NCI-H146 (cell line): ENCODE measurements at places on chromosomes 16 and 17.

- DNase-seq = no peak
Measured at GRCh38 chr16:16149710-16150116, 73.6 kb downstream of the ABCC6 start.

GRCh38 chr16:10037751-10038150 is 144.5 kb downstream of the GRIN2A start:
- DNase-seq = no peak

DNA sequence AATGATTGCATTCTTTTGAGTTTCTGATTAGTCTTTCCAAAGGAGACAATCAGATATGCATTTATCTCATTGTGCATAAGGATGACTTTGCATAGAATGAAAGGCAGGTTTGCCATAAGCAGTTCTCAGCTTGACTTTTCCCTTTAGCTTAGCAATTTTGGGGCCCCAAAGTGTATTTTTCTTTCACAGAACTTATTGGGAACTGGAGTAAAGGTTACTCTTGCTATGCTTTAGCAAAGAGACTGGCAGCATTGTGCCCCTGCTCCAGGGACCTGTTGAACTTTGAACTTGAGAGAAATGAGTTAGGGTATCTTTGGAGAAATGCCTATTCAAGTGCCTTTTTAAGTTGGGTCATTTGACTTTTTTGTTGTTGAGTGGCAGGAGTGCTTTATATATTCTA is 17.0 kb downstream of the TAT start:
- DNase-seq = no peak

DNA sequence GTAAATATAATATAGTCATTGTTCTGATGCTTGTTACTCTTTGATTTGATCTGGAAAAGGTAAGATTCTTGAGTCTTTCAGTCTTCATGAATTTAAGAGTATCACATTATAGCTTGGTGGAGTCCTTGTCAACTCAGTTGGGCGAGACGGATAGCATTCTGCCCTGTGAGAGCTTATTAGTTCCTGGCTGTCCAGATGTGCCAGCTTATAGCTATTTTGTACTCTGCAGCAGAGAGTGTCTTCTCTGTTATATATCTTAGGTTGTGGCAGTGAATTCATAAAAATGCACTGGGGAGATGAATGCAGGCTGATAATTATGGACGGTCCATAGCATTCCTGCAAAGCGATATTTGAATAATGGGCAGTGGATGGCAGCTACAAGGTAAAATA is 51.0 kb upstream of the CRISPLD2 start:
- no peak for DNase-seq

- no peak for DNase-seq
Measured at GRCh38 chr17:32558997-32559650, 72.3 kb downstream of the CDK5R1 start.

DNA sequence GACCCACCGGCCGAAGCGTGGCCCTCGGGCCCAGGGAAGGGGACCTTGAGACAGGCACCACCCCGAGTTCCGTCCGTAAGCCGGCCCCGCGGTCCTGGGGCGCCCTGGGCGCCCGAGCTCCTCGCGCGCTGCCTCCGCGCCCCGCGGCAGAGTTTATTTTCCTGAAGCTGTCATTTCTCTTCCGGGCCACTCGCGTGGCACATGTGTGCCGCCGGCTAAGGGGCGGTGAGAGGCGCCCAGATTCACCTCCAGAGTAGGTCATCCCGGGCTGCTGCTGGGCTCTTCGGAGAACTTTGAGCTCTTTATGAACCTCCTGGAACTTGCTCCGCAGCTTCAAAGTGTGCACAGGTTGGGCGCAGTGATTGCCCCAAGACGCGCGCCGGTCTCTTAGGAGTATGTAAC is 489 bp downstream of the ZC3H18 start:
- DNase-seq = no peak

DNA sequence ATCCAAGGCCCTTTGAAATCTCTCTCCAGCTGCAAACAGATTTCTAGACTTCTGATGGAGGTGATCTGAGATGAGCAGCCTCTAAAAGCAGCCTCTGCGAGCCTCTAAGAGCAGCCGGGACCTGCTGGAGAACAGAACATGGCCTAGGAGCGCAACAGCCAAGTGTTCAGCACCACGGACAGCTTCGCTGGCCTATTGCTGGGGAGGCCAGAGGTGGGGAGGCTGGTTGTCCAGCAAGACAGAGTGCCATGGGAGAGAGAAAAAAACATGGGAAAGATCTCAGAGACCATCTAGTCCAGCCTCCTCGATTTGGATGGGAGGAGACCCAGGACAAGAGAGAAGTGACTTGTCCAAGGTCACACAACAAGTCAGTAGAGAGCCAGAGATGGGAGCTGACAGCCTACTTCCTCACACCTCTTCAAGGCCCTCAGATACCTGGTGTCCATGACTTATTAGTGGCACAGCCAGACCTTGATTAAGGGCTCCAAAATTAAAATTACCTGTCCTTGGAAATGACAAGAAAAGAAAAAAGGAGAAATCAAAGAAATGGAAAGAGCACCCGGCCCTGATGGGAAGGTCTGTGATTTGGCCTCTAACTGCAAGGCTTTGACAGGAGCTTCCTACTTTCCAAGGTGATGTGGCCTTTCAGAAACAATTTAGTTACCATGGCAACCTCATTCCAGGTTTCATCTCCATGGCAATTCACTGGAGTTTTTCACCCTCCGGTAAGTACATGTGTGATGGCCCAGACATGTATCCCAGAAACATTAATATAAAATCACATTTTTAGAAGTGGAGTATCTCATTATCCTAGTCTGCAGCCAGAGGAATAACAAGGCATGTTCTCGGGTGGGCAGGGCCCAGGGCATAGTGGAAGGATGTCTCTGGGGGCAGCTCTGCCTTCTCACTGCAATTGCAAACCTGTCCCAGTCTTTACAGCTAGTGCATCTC is 14.5 kb downstream of the RPRML start:
- DNase-seq = no peak
